ENCODE measurements at places on chromosomes 3 and 15.

- DNase-seq, result no peak
These were observed 171.0 kb upstream of the COL8A1 start for GRCh38 chr3:99467420-99467819.

- no peak for DNase-seq
These were observed 67.4 kb upstream of the MEX3B start for GRCh38 chr15:82113106-82113715.

GRCh38 chr3:141926929-141927328, 50.5 kb downstream of the ATP1B3 start:
- DNase-seq, result no peak

DNA sequence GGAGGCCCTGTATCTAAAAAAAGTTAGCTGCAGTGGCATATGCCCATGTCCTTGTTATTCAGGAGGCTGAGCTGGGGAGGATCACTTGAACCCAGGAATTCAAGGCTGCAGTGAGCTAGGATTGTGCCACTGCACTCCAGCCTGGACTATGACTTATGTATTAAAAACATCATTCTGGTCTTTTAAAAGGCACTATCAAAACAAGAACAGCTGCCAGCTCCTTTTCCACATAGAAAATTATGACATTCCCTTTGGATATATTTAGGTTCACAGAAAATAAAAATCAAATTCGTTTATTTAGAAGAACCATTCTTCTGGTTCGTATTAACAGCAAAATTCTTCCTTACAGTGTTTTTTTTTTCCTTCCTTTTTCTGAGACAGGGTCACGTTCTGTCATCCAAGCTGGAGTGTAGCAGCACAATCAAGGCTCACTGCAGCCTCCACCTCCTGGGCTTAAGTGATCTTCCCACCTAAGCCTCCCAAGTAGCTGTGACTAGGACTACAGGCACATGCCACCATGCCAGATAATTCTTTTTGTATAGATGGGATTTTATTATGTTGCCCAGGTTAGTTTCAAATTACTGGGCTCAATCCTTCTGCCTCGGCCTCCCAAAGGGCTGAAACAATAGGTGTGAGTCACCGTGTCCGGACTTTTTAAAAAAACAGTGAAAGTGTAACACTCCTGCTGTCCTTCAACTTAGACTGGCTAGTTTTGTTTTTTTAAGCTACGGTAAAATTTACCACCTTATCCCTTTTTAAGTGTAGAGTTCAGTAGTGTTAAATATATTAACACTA, 13.9 kb downstream of the ICE2 start:
- no peak for DNase-seq

DNA sequence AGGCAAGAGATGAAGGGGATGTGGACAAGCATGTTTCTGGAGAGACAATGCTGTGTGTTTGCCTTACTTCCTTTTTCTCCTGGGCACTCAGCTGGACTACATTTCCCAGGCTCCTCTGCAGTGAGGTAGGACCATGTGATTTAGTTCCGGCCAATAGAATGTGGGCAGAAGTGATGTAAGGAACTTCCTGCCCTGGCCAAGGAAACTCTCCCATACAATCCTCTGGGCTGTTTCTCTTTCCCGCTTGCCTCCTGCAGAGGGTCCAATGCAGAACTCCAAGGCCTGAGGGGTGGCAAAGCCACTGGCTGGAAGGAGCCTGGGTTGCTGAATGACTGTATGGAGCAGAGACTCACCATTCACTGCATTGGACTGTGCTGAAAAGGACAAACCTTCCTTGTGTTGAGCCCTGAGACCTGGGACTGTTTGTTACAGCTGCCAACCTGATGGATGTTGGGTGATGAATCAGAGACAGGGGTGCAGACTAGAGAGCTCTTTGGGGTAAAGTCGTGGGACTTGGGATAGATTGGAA, 82.7 kb upstream of the SLC6A6 start:
- DNase-seq, result peak; percentile 60
